NCI-H524 (cell line): ENCODE measurements at places on chromosomes 16 and 17.

DNA sequence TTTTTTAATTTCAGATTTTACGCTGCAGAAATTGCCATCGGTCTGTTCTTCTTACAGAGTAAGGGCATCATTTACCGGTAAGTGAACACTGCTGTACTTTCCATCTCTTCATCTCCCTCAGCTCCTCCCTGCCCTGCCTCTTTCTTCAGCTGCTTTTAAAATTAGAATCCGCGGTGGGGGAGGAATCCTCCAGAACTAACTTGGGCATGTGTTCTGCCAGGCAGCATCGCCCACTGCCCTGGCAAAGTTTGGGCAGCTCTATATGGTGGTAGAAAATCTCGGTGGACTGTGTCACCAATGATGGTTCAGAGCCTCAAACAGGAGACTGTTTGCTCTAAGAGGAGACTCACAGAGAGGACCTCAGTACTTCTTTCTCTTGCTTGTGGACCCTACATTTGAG lies 81.6 kb upstream of the CACNG3 start:
- no peak for DNase-seq

DNA sequence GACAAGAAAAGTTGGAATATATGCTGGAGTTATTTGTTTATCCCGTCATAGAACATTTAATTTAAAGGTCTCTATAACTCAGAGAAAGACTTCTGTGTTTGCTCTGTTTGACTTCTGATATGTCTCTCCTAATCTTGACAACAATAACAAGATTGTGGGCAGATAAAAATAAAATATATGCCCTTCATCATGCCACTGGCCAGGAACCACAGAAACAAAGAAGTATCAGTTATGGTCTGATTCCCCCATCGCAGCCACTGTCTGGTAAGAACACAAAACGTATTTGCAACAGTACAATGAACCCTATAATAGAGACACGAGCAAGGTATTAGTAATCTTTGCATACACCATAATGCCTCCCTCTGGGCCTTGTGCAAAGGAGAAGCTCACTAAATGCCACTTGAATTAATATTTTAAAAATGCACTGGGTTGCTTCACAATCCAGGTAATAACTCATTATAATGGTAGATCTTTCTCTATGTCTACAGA lies 1498.3 kb downstream of the CDH11 start:
- DNase-seq: no peak

DNA sequence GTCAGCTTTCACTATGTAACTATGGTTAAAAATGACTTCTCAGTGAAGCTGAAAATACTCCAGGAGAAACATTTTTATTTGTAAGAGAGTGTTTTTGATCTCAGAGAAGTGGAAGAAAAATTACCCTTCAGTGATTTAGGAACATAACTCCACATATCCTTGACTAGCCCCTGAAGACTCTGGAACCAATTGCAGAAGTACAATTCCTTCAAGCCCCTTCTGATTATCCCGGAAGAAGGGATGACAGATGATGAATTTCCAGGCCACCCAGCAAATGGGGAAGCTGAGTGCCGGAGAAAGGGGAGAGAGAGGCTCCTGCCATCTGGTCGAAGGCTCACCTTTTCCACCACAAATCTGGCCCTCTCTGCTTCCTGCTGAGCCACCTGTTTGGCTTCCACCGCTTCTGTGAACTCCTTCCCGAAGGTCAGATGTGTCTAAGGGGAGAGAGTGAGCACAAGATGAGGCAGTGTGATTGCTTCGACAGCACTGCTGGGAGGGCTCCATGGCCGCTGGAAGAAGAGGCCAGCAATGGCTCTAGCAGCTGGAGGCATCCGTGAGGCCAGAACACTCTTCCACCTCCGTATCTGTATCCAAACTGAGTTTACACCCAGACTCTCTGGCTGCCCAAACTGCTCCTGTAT lies 8.1 kb downstream of the PHB1 start:
- DNase-seq: peak; percentile 57

DNA sequence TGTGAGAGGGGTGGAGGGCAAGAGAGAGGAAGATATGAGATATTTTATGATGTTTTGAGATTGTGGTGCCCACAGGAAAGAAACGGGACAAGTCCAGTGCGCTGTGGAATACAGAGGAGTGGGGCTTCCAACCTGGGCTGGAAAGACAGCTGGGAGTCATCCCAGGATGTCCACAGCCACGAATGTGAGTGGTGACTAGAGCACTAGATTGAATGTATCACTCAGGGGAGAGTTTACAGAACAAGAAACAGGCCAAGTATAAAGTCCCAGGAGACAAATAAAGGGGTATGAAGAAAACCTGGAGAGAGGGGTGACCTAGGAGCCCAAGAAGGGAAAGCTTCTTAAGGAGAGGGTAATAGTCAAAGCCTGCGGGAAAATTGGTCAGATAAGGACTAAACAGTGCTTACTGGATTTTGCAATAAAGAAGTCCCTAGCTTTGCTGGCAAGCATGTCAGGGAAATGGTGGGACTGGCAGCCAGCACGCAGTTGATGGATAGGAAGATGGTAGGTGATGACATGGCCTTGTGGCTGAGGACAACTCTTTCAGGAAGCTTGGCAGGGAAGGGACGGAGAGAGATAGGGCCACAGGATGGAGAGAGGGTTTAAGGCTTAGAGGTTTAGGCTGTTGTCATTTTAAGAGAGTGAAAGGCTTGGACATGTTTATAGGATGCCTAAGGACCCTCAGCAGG lies 114.5 kb downstream of the AXIN2 start:
- no peak for DNase-seq

DNA sequence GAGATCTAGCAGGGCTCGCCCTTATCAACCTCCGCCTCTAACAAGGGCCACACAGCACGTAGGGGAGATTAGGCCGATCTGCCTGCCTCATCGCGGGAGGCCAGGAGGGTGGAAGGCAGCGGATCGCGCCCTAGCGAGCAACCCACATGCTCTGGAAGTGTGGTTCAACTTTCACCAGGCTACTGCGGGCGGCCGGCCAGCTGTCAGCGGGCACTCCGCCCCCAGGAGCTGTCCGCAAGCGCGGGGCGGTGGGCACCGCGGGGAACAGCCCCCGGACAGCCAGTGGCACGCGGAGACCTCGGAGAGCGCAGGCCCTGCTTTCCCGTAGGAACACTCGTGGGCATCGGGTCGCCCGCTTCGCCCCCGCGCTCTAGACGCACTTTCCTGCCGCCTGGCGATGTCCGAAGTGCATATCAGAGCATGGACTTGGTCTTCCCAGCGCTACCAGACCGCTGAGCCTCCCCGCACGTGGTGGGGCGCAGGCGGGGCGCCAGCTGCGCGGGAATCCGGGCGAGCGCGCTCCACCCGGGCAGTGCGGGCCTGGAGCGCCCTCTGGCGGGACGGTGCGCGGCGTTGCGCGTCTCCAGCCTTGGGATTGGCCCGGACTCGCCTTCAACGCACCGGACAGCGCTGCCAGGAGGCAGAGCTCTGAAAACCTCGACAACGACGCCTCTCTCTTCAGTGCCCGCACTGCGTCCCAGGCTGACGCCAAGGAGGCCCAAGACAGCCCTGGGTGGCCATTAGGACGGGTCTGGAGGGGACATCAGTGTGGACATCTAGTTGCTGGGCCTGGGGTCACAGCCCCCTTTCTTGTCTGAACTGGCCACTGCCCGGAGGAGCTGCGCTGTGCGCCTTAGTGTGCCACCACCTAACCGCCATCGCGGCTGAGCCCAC lies 3.6 kb upstream of the ZNHIT3 start:
- DNase-seq: peak; percentile 89

- no peak for DNase-seq
Measured at GRCh38 chr16:89393738-89394406, 96.5 kb downstream of the ANKRD11 start.

GRCh38 chr17:45262516-45263476 lies 902 bp upstream of the SPATA32 start:
- peak; percentile 14 for DNase-seq

DNA sequence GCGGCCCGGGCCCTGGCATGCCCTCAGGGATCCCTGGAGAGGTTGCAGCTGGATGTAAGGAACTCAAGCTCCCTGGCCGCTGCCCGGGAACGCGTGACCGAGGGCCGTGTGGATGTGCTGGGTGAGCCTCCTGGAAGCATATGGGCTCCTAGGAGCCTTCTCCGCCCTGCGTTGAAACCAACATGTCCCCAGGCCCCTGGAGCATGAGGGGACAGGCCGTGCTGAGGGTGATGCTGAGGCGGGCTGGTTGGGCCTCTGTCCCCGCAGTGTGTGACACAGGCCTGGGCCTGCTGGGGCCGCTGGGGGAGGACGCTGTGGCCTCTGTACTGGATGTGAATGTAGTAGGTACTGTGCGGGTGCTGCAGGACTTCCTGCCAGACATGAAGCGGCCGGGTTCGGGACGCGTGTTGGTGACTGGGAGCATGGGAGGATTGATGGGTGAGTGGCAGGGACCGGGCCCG lies 5.7 kb upstream of the HSD17B1 start:
- no peak for DNase-seq

DNA sequence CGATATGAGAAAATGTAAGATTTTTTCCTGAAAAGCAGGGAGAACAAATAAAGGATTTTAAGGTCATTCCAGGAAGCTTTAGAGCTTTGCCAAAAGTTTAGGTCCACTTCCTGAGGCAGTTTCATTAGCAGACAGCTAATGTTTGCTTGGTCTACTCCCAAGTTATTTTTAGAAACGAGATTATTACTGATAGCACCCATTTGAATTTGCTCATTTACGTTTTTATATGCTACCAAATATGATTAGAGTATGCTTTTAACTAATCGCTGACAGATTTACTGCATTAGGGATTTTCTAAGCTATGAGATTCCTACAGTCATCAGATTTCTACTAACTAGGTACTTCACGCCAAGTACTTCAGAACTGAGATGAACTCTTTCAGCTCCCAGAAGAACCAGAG lies 98.1 kb downstream of the WNT3 start:
- no peak for DNase-seq

DNA sequence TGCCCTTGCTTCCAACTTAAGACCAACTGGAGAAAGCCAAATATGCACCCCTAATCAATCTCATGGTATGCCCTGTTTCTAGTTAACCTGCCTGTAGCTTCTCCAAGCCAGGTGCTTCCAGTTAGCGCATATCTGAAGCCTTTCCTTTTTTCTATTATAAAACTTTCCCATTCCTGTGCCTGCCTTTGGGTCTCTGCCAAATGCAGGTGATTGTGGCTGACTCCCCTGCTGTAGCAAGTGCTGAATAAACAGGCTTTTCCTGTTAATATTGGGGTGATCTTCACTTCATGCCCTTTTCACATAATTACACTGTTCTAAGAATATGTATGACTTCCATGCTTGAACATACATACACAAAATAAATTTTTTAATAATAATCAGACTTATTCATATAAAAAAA lies 207.4 kb downstream of the TANC2 start:
- no peak for DNase-seq

DNA sequence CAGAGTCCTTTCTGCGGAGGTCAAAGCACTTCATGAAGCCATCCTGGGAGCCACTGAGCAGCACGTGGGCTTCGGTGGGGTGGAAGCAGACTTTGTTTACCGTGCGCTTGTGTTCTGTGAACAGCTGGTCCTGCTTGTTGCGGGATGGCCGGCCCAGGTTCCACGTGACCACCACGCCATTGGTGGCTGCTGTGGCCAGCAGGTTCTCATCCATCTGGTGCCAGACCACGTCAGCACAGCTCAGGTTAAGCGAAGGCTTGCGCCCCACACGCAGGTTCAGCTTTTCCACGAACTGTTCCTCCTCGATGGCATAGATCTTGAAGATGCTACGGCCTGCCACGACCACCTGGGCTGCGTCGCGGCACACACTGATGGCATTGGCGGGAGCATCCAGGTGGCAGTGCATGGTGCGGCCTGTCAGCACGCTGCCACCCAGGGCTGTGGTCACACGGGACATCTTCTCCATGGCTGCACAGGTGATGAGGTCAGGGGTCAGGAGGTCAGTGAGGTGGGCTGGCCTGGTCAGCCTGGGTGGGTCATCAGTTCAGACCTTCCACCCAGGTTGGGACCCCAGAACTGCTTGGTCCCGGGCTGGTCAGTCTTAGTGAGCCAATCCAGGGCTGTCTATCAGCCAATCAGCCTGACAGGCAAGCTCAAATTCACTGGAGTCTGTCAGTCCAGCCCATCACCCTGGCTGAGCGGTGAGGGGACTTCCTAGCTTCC lies 862 bp downstream of the WDR24 start:
- DNase-seq: no peak

- no peak for DNase-seq
Measured at GRCh38 chr17:34665150-34665806, 85.9 kb downstream of the TMEM132E start.

GRCh38 chr16:67443265-67443664 lies 12.3 kb downstream of the HSD11B2 start:
- DNase-seq: no peak

- no peak for DNase-seq
Measured at GRCh38 chr17:17712268-17712924, 31.1 kb downstream of the RAI1 start.

DNA sequence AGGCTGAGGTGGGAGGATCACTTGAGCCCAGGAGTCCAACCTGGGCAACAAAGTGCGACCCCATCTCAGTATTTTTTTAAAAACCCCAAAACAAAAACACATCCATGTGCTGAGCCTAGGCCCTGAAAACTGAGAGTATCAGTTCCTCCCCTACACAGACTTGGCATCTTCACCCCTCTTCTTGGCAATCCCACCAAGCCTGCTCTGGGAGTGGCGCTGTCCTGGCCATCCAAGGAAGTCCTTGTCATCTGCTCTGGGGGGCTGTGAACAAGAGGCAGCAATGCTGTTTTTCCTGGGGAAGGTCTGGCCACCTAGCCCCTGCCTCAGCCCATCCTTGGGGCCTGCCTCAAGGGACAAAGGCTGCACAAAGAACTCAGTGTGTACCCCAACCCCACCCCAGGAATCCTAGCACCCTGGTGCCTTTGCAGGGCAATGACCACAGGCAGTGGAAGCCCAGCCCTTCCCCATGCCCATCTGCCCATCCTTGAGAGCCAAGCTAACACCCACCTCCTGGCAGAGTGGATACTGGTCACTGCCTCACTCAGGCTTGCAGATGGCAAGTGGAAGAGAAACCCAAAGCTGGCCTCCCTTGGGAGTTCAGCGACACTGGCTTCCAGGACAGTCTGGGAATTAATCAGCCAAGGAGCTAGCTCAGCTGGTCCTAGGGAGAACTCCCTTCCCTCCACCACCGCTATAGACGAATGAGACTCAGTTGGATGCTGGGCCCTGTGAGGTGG lies 14.8 kb upstream of the GFOD2 start:
- peak; percentile 79 for DNase-seq

GRCh38 chr17:40190197-40191021 lies 13.1 kb downstream of the RAPGEFL1 start:
- no peak for DNase-seq

- DNase-seq: no peak
Measured at GRCh38 chr16:49601576-49601975, 228.0 kb downstream of the C16orf78 start.

GRCh38 chr17:68497885-68498319 lies 14.3 kb upstream of the PRKAR1A start:
- no peak for DNase-seq

GRCh38 chr17:29659155-29659554 lies 36.4 kb upstream of the CORO6 start:
- DNase-seq: no peak

- DNase-seq: no peak
Measured at GRCh38 chr17:40564195-40564882, 933 bp downstream of the CCR7 start.

- DNase-seq: peak; percentile 34
Measured at GRCh38 chr16:53558710-53559109, 55.7 kb upstream of the AKTIP start.
